Nucleus accumbens (tissue), 56 donors: ENCODE measurements at places on chromosomes 4 and X.

DNA sequence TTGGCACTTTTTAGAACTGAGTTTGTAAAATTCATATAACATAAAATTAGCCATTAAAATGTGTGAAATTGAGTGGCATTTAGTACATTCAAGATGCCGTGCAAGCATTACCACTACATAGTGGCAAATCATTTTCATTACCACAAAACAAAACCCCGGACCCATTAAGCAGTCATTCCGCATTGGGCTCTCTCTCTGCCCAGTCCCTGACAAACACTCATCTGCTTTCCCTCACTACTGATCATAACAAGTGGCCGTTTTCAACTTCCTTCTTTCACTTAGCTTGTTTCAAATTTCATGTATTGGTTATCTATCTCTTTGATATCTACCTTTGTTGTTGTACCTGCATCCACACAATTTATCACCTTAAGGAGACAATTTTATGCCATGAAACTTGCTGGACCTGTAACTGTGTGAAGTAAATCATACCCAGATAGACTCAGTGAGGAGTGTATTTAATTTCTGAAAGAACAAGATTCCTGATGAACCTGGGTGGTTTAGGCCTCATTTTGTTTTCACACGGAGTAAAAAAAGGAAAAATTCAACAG lies 202.1 kb downstream of the OR13H1 start:
- no peak for DNase-seq

- no peak for DNase-seq
These were observed 136.2 kb downstream of the TBC1D19 start for GRCh38 chr4:26719954-26720552.

DNA sequence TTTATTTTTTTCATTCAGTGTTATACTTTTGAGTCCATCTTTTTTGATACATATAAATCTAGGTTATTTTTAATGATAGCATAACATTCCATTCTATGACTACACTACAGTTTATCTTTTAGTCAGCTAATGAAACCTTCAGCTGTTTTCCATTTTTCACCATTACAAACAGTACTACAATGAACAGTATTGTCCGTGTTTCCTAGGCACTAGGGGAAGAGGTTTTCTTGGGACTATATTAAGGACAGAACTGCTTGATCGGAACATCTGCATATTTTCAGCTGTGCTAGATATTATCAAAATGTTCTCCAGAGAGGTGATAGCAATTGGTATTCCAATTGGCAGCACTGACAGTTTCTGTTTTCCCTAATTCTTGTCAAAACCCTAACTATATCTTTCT lies 44.3 kb upstream of the HCCS start:
- DNase-seq: no peak

DNA sequence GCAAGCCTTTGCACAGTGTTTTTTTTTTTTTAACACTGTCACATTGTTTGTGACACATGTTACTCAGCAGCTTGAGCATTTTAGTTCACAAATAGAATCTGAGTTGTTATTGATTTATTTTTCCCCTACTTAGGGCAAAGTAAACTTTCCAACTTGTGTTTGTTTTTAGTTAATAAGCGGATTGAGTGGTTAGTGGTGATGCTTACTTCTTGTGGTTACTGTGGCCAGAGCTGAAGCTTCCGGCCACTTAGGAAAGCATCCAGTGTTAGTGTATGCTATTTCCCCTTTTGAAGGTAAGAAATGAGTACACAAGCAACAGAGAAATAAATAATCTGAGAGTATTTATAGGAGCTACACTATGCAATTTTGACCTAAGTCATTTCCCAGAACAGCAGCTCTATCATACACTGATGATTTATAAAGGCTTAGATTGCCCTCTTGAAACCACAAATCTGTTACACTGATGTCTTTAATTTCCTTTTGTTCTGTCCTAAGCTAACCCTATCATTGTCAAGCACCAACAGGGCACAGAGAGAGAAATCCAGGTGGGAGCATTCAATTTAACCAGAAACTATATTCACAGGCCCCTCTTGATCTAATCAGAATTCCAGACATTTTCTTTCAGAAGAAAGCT lies 2464.6 kb downstream of the PCDH7 start:
- DNase-seq: no peak

GRCh38 chrX:94850811-94851210 lies 1176.8 kb downstream of the FAM133A start:
- no peak for DNase-seq

GRCh38 chr4:169219440-169219839 lies 51.3 kb downstream of the SH3RF1 start:
- DNase-seq: no peak

DNA sequence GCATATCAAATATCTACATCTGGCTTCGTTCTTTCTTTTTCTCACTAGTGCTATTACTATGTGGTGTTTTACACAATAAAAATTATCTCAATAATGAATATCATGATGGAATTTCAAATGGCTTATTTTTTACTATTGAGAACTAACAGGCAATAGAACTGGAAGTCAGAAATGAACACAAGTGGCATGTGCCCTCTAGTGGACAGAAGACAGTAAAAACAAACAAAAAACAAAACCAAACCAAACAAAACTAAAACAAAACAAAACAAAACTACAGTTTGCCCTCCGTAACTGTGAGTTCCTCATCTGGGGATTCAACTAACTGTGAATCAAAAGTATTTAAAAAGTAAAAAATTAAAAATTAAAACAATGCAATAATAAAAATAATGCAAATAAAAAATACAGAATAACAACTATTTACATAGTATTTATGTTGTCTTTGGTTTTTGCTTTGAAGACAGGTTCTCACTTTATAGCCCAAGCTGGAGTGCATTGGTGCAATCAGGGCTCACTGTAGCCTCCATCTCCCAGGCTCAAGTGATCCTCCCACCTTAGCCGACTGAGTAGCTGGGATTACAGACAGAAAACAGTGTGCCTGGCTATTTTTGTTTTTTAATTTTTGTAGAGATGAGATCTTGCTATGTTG lies 195.6 kb upstream of the TACR3 start:
- no peak for DNase-seq

- DNase-seq: no peak
These were observed 32.5 kb downstream of the FSTL5 start for GRCh38 chr4:162131256-162131655.

GRCh38 chrX:41684138-41684537 lies 4.6 kb upstream of the GPR34 start:
- DNase-seq: no peak

GRCh38 chr4:112086036-112086434 lies 59.2 kb upstream of the FAM241A start:
- DNase-seq: no peak

DNA sequence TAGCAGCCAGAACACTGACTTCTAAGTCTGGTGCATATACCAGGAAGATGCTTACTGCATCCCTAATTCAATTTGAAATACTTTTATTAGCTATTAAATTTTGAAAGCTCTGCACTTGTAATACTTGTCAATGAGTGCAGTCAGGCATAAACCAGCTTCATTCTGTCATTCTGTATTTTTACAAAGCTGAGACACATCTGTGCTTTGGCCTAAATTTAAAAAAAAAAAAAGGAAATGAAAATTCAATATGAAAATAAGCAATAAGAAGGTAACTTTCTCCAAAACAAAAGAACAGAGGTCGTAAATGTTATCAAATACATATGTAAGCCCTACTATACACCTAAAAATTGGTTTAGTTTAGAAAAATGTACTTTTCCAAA lies 7.0 kb downstream of the SMIM14 start:
- DNase-seq: no peak

DNA sequence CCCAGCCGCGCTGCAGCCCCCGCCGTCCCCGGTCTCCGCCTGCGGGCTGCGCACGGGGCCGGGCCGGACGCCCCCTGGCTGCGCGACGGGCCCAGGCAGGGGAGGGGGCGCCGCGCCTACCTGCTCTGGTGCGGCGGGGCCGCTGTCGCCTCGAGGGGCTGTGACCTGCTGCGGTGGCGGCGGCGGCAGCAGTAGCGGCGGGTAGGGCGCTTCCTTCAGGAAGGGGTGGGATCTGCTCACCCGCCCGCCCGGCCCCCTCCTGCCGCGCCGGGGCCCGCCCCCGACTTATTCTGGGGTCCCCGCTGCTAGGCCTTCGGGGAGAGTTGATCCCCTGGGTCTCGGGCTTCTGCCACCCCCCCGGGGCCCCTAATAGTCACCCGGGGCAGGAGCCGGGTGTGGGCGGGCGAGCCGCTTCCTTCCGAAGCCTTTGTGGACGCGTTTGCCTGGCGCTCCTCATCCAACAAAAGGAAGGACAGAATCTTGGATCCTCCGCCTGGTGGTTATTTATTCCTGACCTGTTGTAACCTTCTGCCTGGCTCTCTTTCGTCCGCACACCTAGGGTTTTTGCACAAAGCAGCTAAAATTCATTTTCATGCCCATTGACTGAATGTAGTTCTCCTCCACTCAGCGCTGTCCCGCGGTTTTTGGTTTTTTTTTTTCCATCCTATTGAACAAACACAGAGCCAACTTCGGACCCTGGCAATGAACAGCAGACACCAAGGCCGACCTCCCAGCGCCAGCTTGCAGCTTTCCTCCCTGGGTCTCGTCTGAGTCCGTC lies at the start of gene TMEM150C:
TMEM150C (minus strand) TSS at position 203 of the 778 bp plus-strand sequence. CDS start 57,331 bp downstream, outside the sequence.
- DNase-seq: peak; percentile 7

DNA sequence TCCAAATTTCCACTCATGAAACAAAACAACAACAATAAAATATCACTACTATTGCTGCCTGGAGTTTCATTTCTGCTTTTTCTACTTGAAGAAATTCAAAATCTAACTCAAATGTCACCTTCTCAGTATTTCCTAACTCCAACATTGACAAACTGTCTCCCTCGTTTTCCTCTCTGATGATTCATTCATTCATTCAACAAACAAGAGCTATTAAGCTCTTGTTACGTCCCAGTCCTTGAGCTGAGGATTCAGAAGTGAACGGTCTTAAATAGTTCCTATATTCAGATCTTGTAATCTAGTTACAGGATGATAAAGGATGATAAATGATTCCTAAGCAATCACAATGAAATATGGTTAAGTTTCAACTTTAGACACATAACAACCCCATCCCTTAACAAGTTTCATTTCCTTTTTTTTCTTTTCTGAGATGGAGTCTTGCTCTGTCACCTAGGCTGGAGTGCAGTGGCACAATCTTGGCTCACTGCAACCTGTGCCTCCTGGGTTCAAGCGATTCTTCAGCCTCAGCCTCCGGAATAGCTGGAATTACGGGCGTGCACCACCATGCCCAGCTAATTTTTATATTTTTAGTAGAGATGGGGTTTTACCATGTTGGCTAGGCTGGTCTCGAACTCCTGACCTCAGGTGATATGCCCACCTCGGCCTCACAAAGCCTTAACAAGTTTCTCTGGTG lies 1.7 kb downstream of the SLC9B2 start:
- no peak for DNase-seq
